ENCODE measurements at places on chromosomes 12 and 14. TPM values are rescaled to one million over a fixed set of nuclear protein-coding genes. Genes with fewer than 3 reads are reported as not detected.

- no peak for DNase-seq
Observed at GRCh38 chr12:122085591-122085990, 7.0 kb downstream of the MLXIP start.

GRCh38 chr14:60713513-60713912 lies 10.6 kb downstream of the SIX4 start:
- no peak for DNase-seq

DNA sequence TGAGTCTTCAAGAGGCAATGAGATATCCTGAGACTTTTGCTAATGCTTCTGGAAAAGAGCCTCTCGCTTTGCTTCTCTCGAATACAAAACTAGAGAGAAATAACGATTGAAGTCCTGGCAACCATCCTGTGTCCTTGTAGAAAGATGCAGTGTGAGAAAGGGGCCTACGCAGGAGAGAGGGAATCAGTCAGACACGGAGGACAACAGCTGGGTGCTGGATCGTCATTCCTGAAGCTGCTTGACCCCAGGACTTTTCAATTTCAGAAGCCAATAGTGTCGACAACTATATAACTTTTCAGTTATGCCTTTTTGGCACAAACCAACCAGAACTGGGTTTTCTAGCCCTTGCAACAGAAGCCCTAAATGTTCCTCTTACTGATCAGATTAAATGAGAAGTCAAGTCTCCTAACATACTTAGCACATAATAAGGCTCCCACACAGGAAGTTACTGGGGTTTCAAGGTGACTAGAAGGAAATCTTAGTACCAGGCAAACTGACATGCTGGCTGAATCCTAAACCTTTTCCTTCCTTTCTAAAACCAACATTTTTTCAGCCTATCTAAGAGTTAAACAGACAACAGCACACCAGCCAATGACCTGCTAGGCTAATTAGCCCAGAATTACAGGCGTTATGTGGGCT lies 755.6 kb downstream of the MED13L start:
- no peak for DNase-seq

The ACRBP gene
- 1.4 TPM for polyA plus RNA-seq

GRCh38 chr12:76299536-76300296 lies 48.5 kb downstream of the BBS10 start:
- DNase-seq = no peak

GRCh38 chr12:97061171-97061570 lies 154.1 kb downstream of the NEDD1 start:
- DNase-seq = no peak

- no peak for DNase-seq
Observed at GRCh38 chr12:80156306-80156705, 57.0 kb downstream of the OTOGL start.

The LALBA gene
- not detected for polyA plus RNA-seq

The GALNT16 gene
- 16.2 TPM for polyA plus RNA-seq

The RPGRIP1 gene
- not detected for polyA plus RNA-seq

GRCh38 chr12:92297405-92297804 lies 151.8 kb upstream of the BTG1 start:
- DNase-seq = peak; percentile 46

GRCh38 chr12:25347716-25348592 lies 97.2 kb upstream of the KRAS start:
- DNase-seq = no peak

DNA sequence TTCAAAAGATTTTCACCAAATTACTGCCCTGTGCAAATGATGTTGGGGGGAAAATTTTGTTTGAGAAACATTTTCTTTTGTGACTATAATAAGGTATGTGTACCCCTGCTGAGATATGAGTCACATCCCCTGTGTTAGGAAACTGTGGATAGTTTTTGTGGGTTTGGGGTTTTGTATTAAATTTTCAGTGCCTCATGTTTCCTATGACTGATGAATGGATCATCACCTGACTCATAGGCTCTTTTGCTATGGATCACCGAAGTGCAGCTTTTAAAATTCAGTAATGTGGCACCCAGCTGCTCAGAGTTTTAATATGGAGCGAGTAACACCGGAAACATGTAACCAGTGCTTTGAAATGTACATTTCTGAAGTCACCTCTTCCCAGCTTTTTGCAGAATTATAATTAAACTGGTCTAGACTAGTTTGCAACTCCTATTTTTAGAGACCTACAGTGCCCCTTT lies 167.4 kb upstream of the HMGA2 start:
- DNase-seq = no peak

DNA sequence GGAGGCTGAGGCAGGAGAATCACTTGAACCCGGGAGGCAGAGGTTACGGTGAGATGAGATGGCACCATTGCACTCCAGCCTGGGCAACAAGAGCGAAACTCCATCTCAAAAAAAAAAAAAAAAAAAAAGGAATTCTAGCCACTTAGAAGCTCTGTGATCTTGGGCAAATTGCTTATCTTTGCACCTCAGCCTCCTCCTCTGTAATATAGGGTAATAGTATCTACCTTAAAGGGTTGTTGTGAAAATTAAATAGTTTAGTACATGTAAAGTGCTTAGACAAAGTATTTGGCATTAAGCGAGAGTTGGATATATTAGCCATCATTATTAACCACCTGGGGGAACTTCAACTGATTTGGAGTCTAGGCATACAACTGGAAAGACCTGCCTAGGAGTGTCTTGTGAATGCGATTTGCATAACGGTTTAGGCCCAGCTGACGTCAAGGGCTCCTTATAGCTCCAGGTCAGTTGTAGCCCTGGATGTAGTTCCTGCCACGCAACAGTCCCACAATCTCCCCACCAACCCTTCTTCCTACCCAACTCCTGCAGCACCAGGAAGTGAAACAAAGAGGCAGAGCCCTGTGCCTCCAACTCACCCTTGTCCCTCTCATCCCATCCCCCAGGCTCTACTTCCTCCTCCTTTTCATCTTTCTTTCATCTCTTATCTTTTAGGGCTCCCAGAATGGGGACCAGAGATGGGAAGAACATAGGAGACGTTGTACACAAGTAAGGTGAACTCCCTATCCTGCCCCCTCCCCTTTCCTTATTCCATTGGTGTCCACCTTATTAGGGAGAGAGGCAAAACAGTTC lies 2.1 kb upstream of the IL23A start:
- DNase-seq = no peak

DNA sequence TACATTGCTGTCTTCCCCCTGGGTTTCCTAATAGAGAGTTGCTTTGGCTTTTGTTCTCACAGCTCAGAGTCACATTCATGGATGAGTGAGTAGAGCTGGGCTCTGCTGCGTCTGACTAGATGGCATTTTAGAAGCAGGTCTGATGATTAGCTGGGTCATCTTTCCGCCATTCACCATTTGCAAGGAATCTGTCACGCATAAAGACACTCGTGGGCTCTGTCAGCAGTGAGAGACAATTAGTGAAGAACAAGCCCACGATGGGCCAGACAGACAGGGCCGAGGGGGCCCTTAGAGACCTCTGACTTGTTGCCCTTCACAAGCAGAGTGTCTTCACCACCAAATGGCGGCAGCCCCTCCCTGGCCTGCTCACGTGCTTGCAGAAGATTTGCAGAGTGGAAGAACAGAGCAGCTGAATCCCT lies 175.0 kb downstream of the CRADD start:
- no peak for DNase-seq

Measured in brain (organoid and tissue), 16 donors.